Bronchial epithelial cell (primary cell): ENCODE measurements at places on chromosomes 1 and 21. TPM values are rescaled to one million over a fixed set of nuclear protein-coding genes. Genes with fewer than 3 reads are reported as not detected.

DNA sequence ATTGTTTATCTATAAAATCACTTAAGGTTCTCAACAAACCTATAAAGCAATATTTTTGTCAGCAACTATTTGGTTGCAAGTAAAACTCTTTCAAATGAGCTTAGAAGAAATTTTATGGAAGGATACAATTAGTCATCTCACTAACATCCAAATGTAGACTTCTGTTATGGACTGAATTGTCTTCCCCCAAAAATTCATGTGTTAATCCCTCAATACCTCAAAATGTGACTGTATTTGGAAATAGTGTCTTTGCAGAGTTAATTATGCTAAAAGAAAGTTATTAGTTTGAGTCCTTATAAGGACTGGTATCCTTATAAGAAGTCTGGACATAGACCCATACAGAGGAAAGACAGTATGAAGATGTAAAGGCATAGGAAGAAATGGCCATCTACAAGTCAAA lies 357.8 kb upstream of the PRMT6 start:
- no peak for DNase-seq

Gene FNBP1L
- total RNA-seq, result 25.7 and 29.7 TPM in 2 replicates

- no peak for DNase-seq
Measured at GRCh38 chr1:61654067-61654466, 70.9 kb downstream of the TM2D1 start.

Gene ACTA1
- not detected in 2 replicates for total RNA-seq

- no peak for DNase-seq
Measured at GRCh38 chr21:42202321-42202720, 16.6 kb upstream of the ABCG1 start.

GRCh38 chr21:14888202-14888601 lies 176.6 kb downstream of the NRIP1 start:
- no peak for DNase-seq

GRCh38 chr1:164742745-164743144 lies 183.8 kb downstream of the PBX1 start:
- DNase-seq, result no peak

Gene LENEP
- 0.51 TPM in 1 of 2 replicates, not detected in the other for total RNA-seq

Gene SMIM11
- total RNA-seq, result 2.9 and 9.7 TPM in 2 replicates

GRCh38 chr1:185849014-185849413 lies 114.8 kb downstream of the HMCN1 start:
- DNase-seq, result no peak

- no peak for DNase-seq
Measured at GRCh38 chr21:35208810-35209517, 159.9 kb upstream of the RUNX1 start.

DNA sequence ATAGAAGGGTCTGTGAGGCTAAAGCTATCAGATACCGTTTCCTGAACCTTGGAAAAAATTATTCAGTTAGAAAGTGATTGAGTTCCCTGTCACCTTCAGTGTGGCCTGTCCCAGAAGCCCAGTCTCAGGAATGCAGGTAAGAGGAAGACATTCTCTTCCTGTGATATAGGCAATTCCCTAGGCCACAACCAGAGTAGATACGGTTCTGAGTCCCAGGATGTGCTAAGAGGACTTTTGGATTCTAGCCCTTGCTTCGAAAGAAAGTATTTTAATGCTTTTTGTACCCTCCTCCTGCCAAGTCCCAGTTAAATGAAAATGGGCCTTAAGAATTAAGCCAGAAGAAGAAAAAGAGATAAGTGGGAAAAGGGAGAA lies 313.5 kb upstream of the PLXNA2 start:
- no peak for DNase-seq

GRCh38 chr1:29195881-29196291 lies 14.2 kb upstream of the SRSF4 start:
- DNase-seq, result no peak

Gene KCNA2
- not detected in 2 replicates for total RNA-seq

Gene OR14K1
- total RNA-seq, result not detected in 2 replicates

Gene SPATC1L
- total RNA-seq, result 0.64 and 1.1 TPM in 2 replicates

DNA sequence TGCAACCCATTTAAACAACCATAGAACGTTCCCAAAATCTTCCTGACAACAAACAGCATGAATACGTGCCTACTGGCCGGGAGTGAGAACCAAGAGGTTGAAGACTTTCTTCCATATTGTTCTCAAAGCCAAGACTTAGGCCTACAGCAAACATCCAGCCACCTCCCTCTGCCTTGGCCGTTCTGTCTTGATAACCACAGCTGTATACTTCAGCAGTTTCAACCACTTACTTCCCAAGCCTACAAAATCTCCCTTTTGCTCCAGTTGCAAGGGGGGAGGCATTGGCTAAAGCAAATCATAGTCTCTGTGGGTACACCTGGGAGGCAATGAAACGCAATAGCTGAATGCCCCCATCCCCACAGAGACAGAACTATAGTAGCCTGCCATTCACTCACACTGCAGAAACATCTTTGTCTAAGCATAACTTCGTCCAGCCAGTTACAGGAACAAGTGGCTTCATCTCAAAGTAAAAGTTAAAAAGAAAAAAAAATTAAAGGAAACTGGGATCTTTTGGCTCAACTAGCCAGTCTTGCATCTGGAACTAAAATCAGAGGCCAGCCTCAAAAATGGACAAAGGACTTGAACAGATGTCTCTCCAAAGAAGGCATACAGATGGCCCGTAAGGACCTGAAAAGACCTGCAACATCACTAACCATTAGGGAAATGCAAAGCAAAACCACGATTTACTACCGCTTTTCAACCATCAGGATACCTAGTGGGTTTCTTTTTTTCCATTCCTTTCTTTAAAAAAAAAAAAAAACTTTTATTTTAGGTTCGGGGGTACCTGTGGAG lies 186.0 kb downstream of the PSMG1 start:
- no peak for DNase-seq

GRCh38 chr1:48676376-48676775 lies 100.3 kb downstream of the BEND5 start:
- peak; percentile 91 for DNase-seq

Gene F13B
- not detected in 2 replicates for total RNA-seq

DNA sequence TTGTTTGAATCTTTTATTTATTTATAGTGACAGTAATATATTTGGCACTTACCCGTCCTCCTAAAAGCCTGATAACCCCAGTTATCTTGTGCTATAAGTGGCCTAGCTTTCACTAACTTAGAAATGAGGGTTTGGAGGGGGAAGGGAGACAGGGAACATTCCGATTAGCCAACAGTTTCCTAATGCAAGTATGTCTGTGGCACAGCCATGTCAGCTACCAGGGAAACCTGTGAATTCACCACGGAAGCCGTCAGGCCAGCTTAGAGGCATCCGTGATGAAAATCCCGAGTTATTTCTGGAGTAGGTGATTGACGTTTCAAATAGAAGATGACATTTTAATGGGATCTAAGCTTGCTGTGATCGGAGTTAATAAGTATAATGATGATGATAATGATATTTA lies 39.4 kb upstream of the BCL10 start:
- DNase-seq, result no peak

- no peak for DNase-seq
Measured at GRCh38 chr1:216666441-216666840, 56.8 kb downstream of the ESRRG start.

DNA sequence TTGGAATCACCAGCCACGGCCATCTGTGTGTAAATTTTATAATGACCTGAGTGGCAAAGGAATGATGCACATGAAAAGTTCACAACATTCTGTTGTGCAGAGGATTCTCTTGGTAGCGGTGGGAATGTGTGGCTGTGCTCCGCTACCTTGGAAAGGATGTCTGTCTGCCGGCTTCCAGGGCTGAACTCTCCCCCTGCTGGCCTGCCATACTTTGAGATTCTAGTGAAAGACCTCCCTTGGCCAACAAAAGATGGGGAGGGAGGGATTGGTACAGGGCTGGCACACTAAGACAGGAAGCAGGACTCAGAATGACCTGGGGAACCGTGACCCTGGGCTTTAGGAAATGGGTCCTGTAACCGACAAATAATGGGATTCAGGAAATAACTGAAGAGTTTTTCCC lies 194.5 kb upstream of the PLD5 start:
- DNase-seq, result no peak

Gene ASCL5
- under 0.01 and 0.13 TPM in 2 replicates for total RNA-seq

Gene AVPR1B
- total RNA-seq, result not detected in 2 replicates

GRCh38 chr1:77556045-77556444 lies 126.4 kb downstream of the ZZZ3 start:
- DNase-seq, result no peak

DNA sequence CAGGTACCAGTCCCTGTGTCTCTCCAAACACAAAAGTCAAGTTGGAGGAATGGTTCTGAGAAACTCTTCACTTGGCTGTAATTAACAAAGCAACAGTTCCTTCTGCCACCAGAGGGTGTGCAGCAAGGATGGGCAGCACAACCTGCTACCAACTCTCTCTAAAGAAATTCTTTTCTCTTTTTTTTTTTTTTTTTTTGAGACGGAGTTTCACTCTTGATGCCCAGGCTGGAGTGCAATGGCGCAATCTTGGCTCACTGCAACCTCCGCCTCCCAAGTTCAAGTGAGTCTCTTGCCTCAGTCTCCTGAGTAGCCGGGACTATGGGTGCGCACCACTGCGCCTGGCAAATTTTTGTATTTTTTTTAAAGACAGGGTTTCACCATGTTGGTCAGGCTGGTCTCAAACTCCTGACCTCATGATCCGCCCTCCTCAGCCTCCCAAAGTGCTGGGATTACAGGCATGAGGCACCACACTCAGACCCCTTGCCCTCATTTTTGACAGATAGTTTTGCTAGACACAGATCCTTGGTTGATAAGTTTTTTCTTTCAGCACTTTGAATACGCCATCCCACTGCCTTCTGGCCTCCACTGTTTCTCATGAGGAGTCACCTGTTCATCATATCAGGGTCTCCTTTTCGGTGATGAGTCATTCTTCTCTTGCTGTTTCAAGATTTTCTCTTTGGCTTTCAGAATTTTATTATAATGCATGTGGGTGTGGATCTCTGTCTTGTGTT lies 12.1 kb upstream of the DEGS1 start:
- peak; percentile 46 for DNase-seq

GRCh38 chr1:220113136-220113695 lies 19.3 kb downstream of the IARS2 start:
- DNase-seq, result peak; percentile 45

Gene MAEL
- not detected in 2 replicates for total RNA-seq
